ENCODE measurements at places on chromosomes 5 and 9.

DNA sequence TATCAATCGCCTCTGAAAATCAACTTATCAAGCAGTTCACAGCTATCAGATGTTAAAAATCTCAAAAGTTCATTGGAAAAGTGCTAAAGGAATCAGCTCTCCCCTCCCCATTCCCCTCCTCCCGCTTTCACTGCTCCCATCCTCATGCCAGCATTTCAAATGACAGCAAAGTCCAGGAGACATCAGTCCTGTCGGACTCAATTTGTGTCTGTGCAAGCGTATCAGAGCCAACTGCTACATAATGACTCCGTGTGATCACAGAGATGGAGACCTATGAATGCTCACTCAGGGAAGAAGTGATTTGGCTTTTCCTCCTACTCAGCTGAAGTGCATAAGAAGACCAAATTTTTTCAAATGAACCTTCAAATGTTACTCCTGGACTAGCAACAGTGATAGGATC, 937.2 kb upstream of the DMAC1 start:
- no peak for ATAC-seq

- no peak for ATAC-seq
Measured at GRCh38 chr9:116515541-116515940, 171.6 kb upstream of the TRIM32 start.

DNA sequence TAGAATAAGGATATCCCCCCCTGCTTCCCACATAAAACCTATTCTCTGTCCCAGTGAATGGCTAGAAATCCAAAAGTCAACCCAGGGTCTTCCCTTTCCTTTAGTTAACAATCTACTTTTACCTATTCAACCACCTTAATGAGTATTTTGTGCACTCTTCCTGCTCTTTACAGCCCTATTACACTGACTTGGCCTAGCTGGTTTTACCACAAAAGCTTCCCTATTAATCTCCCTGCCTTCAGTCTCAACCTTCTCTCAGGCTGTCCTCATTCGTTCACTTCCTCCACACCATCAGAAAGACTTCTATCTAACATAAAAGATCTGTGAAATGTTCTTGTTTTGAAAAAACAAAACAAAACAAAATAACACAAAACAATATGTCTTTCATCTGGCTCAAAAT, 16.2 kb downstream of the CTNNAL1 start:
- peak; percentile 40 for ATAC-seq

DNA sequence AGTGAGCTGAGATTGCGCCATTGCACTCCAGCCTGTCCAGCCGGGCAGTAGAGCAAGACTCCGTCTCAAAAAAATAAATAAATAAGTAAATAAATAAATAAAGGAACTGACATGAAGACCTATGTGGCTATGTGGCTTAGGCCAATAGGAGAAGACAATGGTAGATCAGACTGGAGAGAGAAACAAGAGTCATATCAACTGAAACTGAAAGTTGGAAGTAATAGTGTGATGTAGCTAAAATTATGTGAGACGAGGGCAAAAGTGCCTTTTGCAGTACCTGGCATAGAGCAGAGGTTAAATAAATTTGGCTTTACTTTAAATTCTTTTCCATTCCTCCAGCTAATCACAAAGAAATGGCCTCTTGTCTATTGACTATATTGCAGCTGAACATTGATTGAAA, 7.3 kb downstream of the FBP2 start:
- ATAC-seq, result no peak

DNA sequence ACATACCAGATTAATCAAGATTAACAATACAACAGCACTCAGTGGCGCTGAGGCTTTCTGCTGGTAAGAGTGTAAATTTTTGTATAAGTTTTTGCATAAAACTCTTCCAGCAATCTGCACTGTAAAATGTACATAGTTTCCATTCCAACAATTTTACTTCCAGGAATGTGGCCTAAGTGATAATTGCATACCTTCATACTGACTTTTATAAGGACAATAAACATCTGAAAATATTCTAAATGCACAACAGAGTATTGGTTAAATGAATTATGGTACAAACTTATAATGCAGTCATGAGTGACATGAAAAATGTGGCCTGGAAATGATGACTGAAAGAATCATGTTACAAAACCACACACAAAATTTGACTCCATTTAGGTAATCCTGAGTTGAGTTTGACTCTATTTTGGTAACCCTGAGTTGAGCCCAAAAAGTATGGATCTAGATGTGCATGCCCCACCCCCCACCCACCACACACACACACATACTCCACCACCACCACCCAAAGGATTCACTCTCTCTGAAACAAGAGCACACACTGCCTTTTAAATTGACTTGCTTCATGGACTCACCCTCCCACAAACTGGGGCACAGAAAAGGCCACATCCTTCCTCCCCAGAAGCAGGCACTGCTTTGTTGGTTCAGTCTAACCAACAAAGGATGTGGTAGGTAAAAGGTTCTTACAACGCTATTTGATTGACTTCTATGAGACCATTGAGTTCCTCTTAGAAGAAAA, 137.6 kb downstream of the SUSD1 start:
- peak; percentile 48 for ATAC-seq

DNA sequence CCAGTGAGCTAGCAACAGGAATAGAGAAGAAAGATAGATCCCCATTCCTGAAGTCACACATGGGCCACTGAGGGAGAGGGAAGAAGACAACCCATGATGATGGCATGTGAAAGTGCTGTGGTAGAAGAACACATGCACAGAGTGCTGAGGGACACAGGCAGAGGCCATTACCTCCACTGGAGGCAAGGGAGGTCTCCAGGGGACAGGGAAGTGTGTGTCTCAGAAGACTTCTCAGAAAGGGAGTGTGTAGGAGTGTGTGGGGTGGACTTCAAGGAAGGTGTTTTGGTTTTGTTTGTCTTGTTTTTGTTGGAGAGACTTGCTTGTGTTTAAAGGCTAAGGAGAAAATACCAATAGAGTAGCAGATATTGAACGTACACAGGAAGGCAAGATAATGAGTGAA, 77.0 kb upstream of the SMARCA2 start:
- ATAC-seq, result no peak

DNA sequence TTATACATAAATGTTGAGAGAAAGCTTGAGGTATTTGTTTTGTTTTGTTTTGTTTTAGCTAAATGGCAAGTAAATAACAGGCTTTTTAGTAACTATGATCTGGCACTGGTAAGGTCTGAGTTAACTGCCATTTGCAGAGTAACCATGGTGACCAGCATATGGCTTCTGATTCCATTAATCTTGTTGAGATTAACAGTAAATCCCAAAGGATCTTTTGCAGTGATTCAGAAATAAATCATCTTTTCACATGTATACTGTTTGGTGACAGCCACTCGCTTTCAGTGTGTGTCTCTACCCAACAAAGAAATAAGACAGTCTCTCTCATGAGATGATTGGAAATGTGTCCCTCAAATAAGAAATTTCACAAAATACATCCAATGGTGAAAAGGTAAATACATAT, 235.6 kb downstream of the RAB3C start:
- ATAC-seq, result no peak

DNA sequence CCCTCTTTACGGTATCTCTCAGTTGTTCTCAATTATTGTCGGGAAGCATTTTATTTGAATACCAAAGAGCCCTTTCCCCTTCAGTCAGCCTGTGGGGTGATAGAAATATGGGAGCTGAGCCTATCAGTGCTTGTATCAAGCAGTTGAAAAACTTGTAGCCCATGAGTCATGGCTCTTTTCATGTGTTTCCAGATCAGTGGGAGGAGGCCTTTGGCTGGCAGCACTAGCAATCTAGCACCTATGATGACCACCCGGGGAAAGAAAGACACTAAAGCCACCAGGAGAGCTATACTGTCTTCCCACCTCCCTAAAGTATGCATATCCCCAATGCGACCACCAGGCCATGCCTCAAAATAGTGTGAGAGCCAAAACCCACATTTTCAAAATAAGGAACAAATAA, 696.9 kb upstream of the C9orf72 start:
- ATAC-seq, result no peak

DNA sequence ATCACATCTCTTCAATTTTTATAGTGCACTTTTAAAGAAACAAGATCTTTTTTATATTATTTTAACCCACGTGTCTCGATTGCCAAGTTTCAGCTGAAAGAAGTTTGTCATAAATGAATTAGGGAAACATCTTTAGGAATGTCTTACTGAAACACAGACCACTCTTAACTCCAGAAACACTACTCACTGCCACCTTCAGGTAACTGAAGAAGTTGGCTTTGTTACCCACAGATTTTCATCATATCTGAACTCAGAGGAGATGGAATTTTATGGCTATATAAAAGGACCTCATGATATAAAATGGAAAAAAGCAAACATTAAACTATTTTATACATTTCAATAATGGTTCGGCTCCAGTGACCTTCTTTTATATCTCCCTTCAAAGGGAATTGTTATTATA, 158.0 kb downstream of the SEMA5A start:
- no peak for ATAC-seq

DNA sequence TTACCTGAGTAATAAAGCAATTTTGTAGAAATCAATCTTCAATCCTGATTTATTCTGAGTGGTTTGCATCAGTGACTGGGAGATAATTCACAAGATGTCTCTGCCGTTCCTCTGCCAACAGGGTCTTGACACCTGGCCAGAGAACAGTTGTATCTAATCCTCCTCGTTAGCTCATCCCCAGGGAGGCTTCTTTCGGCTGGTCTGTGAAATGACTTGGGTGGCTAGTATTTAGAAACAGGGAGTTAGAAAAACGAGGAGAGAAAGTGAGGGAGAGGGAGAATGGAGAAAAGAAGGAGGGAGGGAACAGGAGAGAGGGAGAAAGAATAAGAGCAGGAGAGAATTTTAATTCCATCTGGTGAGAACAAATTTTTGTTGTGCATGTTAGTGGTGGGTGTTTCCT, 600.2 kb upstream of the TLE4 start:
- ATAC-seq, result no peak

- no peak for ATAC-seq
Measured at GRCh38 chr9:118711843-118712242, 657.4 kb downstream of the BRINP1 start.

- ATAC-seq, result no peak
Measured at GRCh38 chr9:4938496-4938895, 46.6 kb upstream of the JAK2 start.

DNA sequence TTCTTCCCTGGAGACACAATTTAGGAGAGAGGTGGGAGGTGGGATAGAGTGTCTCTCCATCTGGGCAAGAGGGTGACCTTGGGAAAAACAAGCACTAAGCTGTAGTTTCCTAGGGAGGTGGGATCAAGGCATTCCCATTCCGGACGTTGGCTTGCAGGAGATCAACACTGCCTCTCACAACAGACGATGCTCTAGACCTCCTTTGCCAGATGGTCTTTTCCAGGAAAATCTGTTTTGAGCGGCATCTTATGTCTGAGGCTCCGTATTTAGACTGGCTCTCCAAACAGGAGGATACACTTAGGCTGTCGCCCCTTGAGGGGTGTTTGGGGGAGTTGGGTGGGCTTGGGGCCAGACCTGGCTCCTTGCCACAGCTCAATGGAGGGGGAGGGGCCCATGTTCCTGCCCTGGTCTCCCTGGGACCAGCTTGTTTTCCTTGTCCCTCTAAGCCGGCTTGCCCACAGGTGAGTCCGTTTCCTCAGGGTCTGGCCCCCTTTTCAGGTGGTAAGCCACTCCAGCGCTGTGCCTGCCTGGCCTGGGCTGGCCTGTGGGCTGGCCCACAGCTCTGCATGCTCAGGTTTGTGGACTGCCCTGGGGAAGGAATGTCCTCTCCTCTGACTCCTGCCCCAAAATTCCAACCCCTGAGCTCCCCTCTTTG, 2.4 kb downstream of the PSD2 start:
- ATAC-seq, result no peak

DNA sequence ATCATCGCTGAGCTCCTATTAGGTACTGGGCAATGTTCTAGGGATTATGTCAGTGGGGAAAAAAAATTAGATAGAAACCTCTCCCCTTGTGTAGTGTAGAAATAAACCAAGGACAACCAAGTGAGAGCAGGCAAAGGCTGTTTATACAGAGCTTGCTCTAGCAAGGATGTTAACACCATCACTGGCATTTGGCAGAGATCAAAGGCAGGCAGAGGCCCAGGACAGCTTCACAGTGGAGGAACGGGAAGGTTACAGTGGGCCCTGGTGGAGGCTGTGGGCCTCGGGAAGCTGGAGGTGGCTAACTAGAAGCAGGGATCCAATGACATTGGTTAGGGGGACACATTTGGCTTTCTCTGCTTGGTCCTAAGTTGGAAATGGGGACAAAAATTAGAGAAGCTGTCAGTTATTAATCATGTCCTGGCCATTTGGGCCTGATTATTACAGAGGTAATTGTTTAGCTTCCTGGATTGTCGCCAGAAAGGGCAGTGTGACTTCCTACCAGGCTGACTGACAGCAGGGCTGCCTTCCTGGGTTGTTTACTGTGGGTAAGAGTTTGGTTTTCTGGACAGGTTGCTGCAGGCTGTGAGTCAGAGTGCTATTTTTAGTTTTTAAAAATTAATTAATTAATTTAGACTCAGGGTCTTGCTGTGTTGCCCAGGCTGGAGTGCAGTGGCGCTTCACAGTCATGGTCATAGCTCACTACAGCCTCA, 259.3 kb downstream of the ROR2 start:
- ATAC-seq, result no peak

- ATAC-seq, result peak; percentile 84
Measured at GRCh38 chr9:72315510-72316311, 49.3 kb downstream of the ZFAND5 start.

- no peak for ATAC-seq
Measured at GRCh38 chr9:1713841-1714240, 301.3 kb upstream of the SMARCA2 start.

- no peak for ATAC-seq
Measured at GRCh38 chr9:106020186-106020585, 325.8 kb downstream of the TMEM38B start.
